ENCODE measurements at places on chromosomes 7 and 10. TPM values are rescaled to one million over a fixed set of nuclear protein-coding genes. Genes with fewer than 3 reads are reported as not detected.
A peak's percentile ranks its signal among the peaks of the same experiment; 100 is the strongest.

DNA sequence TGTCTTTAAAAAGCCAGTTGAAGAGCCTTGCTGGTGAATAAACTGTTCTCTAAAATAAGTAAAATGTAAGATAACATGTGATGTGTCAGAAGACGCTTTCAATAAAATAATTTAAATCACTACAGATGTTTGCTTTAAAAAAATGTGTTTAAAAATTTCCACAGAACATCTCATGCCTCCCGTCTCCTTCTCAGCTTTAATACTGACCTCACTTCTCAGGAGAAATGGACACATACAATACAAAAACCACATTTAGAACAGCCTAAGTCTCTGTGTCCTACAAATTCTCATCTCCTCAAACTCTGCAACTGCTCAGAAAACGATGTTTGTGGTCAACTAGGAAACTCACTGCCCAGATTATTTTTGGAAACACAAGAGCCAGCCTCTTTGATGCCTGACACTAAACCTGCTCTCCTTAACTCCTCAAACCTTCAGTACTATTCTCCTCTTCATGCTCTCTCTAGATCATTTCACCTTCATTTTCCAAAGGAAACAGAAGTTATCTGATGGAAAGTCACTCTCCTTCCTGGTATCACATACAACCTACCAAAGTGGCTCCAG is 120.3 kb downstream of the ZNF438 start:
- no peak for DNase-seq
- peaks cover 17% of the 10 kb centered on the region for H3K4me1 ChIP-seq
- peaks cover 2% of the 10 kb centered on the region for H3K36me3 ChIP-seq
- H3K4me3 ChIP-seq, result no peak overlapping the region

DNA sequence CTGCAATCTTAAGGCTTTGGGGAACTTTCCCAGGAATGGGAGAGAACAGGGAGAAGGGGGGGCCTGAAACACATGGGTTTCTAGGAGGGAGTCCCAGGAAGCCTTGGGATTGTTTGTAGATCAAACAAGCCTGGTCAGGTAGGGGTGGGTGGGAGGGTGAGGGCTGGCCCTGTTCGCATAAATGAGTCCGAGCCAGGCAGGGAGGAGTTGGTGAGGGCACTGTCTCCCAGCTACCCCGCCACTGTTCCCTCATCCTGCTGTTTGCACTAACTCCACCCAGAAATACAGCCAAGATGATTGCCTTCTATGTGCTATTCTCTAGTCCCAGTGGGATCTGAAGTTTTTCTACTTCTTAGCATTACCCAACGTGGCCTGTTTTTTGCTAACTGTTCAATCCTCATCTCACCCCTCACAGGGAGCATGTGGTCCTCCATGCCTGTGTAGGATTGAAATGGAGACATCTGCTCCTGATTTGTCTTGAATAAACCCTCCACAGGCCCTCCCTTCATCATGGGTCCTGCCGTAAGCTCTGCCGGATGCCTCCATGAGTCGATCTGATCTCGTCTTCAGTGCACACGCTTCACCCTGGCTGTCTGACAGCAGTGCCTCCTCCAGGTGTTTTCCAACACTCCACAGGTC is 257.0 kb downstream of the COBL start:
- H3K27ac ChIP-seq, result no peak overlapping the region
- DNase-seq, result no peak
- H3K4me3 ChIP-seq, result no peak overlapping the region
- H3K36me3 ChIP-seq, result no peaks in the 10 kb centered on the region

GRCh38 chr7:118104812-118105441 is 79.0 kb upstream of the LSM8 start:
- no peaks in the 10 kb centered on the region for H3K4me1 ChIP-seq
- no peak overlapping the region for H3K27ac ChIP-seq
- no peak overlapping the region for H3K4me3 ChIP-seq
- peak; percentile 54 for DNase-seq
- H3K36me3 ChIP-seq, result no peaks in the 10 kb centered on the region

GRCh38 chr10:124892031-124892430 is 49.9 kb upstream of the ZRANB1 start:
- H3K36me3 ChIP-seq, result no peaks in the 10 kb centered on the region
- DNase-seq, result no peak
- H3K4me1 ChIP-seq, result no peaks in the 10 kb centered on the region
- H3K4me3 ChIP-seq, result no peak overlapping the region
- H3K27ac ChIP-seq, result no peak overlapping the region

DNA sequence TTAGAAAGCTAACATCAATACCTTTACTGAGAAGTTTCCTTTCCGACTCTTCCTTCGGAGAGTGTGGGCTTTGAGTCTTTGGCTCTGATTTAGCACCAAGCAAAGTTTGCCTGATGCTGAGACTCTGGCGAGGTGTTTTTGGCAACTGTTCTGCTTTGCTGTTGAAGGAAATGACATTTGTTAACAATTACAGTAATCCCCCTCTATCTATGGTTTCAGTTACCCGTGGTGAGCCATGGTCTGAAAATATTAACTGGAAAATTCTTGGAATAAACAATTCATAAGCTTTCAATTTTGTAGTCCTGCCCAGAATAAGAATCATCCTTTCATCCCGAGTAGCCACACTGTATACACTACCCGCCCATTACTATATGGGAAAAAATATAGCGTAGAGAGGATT is 126.3 kb downstream of the ARHGAP21 start:
- H3K4me1 ChIP-seq, result no peaks in the 10 kb centered on the region
- no peak overlapping the region for H3K4me3 ChIP-seq
- H3K27ac ChIP-seq, result no peak overlapping the region
- DNase-seq, result no peak

- no peaks in the 10 kb centered on the region for H3K36me3 ChIP-seq
- no peaks in the 10 kb centered on the region for H3K27me3 ChIP-seq
- no peak overlapping the region for H3K4me3 ChIP-seq
- no peaks in the 10 kb centered on the region for H3K4me1 ChIP-seq
- H3K27ac ChIP-seq, result no peak overlapping the region
Measured at GRCh38 chr7:41592236-41592635, 110.7 kb downstream of the INHBA start.

DNA sequence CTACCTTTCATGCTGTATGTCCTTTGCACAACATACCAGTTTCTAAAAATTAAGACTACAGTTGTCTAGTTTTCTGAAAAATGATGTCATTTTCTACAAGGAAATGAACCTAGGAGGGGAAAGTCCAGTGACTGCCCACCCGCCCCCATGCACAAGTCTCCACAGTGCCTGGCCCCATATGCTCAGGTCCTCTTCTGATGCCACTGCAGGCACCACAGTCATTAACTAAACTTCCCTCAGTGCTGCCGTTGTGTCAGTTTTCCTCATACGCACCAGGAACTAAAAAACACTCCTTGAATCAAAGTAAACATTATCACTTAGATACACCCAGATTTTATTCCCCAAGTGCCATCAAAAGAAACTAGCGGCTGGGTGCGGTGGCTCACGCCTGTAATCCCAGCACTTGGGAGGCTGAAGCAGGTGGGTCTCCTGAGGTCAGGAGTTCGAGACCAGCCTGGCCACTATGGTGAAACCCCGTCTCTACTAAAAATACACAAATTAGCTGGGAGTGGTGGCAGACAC is 6.9 kb upstream of the TNS3 start:
- H3K4me3 ChIP-seq, result no peak overlapping the region
- H3K27ac ChIP-seq, result no peak overlapping the region
- H3K36me3 ChIP-seq, result no peaks in the 10 kb centered on the region

- no peaks in the 10 kb centered on the region for H3K4me1 ChIP-seq
- no peak overlapping the region for H3K4me3 ChIP-seq
- no peaks in the 10 kb centered on the region for H3K36me3 ChIP-seq
- no peaks in the 10 kb centered on the region for H3K27me3 ChIP-seq
Measured at GRCh38 chr10:18145652-18146051, 5.4 kb downstream of the CACNB2 start.

Gene LLCFC1
- polyA plus RNA-seq, result 0.22 TPM

DNA sequence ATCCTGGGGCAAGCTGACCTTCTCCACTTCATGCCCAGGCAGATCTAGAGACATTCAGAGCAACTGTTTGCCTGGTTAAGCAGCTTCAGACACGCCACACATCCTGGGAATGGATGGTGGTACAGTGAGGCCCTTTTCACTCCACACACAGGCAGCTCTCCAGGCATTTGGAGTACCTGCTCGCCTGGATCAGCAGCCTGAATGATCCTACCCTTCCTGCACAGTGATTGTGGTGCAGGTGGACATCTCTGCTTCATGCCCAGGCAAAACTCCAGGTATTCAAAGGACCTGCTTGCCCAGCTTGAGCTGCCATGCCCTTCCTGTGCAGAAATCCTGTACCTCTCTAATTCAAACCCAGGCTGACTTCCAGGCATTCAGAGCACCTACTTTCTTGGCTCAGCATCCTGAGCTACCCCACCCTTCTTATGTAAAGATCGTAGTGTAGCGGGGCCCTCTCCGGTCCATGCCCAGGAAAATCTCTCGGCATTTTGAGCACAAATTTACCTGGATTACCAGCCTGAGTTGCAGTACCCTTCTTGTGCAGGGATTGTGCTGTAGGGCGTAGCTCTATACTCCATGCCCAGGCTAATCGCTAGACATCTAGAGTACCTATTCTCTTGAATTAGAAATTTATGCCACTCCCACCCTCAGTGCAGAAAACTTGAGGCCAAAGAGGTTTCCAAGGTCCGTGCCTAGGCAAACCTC is 972.8 kb downstream of the ANKRD7 start:
- no peak overlapping the region for H3K4me3 ChIP-seq
- H3K27me3 ChIP-seq, result no peaks in the 10 kb centered on the region
- H3K27ac ChIP-seq, result no peak overlapping the region

- no peak overlapping the region for H3K4me3 ChIP-seq
- H3K27ac ChIP-seq, result no peak overlapping the region
- H3K36me3 ChIP-seq, result peaks cover 6% of the 10 kb centered on the region
- no peaks in the 10 kb centered on the region for H3K4me1 ChIP-seq
- DNase-seq, result no peak
- no peaks in the 10 kb centered on the region for H3K27me3 ChIP-seq
Measured at GRCh38 chr7:116800594-116800993, 61.8 kb upstream of the CAPZA2 start.

GRCh38 chr7:140696680-140697446 is at the start of gene NDUFB2:
Gene NDUFB2, plus strand, starts transcription at chr7:140696708. Its CDS starts 37 bp downstream, at chr7:140696745.
- H3K4me3 ChIP-seq, result peak within 1 kb of the TSS; percentile 90
- H3K4me1 ChIP-seq, result peaks cover 18% of the 10 kb centered on the region
- H3K27ac ChIP-seq, result peak within 1 kb of the TSS; percentile 93

GRCh38 chr10:101559596-101560297 is 28.3 kb downstream of the POLL start:
- H3K36me3 ChIP-seq, result no peaks in the 10 kb centered on the region
- H3K27me3 ChIP-seq, result no peaks in the 10 kb centered on the region
- H3K27ac ChIP-seq, result no peak overlapping the region
- H3K4me3 ChIP-seq, result no peak overlapping the region
- DNase-seq, result no peak

DNA sequence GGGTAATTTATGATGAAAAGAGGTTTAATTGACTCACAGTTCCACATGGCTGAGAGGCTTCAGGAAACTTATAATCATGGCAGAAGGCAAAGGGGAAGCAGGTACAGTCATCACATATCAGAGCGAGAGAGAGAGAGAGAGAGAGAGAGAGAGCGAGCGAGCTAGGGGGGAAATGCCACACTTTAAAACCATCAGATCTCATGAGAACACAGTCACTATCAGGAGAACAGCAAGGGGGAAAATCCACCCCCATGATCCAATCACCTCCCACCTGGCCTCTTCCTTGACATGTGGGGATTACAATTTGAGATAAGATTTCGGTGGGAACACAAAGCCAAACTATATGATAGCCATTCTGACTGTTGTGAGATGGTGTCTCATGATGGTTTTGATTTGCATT is 576.3 kb downstream of the GFRA1 start:
- no peak overlapping the region for H3K27ac ChIP-seq
- no peaks in the 10 kb centered on the region for H3K36me3 ChIP-seq
- no peaks in the 10 kb centered on the region for H3K27me3 ChIP-seq

DNA sequence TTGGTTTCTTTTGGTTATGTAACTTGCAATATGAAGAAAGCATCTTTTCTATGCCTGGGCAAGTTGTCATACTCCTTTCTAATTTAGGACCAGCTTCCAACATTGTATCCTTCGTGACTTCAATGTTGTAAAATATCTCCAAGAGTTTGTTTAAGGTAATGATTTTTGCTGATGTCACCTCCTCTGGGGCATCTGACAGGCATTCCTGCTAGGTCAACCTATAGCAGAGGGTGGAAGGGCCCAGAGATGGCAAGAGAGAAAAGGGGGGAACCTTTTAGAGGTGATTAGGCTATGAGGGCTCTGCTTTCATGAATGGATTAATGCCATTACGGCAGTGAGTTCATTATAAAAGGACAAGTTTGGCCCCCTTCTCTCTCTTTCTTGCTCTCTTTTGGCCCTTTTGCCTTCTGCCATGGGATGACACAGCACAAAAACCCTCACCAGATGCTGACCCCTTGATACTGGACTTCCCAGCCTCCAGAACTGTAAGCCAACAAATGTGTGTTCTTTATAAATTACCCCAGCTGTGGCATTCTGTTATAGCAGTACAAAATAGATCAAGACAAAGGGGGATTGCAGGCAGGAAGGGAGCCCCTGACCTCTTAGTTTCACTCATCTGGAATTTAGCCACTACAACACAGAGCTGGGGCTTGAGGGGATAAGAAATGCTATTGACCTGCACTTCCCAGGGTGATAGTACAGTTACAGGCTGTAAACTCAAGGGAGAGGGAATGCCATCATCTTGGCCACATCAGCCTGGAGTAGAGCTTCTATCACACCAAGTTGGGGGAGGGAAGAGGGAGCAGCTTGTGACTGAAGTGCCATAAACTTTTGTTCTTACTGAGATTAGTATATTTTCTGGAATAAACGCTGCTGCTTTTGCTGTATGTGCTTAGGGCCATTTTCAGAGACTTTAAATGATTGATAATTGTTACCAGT is 195.9 kb downstream of the CFTR start:
- no peaks in the 10 kb centered on the region for H3K4me1 ChIP-seq
- DNase-seq, result peak; percentile 17
- peak overlapping the region; percentile 31 for H3K27ac ChIP-seq
- H3K36me3 ChIP-seq, result no peaks in the 10 kb centered on the region
- no peak overlapping the region for H3K4me3 ChIP-seq

GRCh38 chr10:125795128-125795527 is 19.5 kb upstream of the MMP21 start:
- no peaks in the 10 kb centered on the region for H3K4me1 ChIP-seq
- H3K27me3 ChIP-seq, result no peaks in the 10 kb centered on the region
- H3K27ac ChIP-seq, result no peak overlapping the region
- H3K36me3 ChIP-seq, result peaks cover 20% of the 10 kb centered on the region
- no peak for DNase-seq
- H3K4me3 ChIP-seq, result no peak overlapping the region
